ENCODE measurements at places on chromosomes 2 and 18.
A peak's percentile ranks its signal among the peaks of the same experiment; 100 is the strongest.

DNA sequence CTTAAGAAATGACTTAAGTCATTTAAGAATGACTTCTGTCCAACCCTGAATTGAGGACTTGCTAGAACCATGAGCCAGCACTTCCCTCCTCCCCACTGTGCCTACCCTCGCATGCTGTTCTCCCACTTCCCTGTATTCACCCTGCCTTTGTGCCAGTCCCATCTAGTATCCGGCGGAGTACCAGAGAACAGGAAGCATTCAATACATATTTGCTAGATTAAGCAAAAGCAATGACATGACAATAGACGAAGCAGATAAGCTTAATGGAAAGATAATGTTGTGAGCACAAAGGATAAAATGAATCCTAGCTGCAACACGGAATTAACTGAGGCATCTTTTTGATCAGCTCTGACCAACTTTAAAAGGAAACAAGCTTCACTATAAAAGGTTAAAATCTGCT, 328.5 kb downstream of the TDRD15 start:
- DNase-seq, result no peak

DNA sequence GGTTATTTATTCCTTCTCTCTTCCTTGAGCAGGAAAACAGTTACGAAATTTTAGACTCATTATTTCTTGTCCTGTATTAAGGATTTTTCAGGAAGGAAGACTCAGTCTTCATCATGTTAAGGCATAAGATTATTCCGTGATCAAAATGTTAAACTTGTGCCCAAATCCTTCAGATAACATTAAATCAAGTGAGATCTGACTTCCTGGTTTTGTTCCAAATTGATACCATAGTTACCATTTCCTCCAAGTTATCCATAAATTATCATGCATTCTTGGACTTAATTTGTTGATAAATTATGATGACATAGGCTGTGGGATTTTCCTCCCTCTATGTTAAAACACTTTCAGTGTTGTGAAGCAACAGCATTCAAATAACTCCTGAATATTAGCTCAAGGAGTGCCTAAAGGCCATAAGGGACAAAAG, 31.9 kb downstream of the EFEMP1 start:
- no peak for DNase-seq

- DNase-seq, result no peak
These were observed 680 bp upstream of the LBH start for GRCh38 chr2:30230497-30231211.

DNA sequence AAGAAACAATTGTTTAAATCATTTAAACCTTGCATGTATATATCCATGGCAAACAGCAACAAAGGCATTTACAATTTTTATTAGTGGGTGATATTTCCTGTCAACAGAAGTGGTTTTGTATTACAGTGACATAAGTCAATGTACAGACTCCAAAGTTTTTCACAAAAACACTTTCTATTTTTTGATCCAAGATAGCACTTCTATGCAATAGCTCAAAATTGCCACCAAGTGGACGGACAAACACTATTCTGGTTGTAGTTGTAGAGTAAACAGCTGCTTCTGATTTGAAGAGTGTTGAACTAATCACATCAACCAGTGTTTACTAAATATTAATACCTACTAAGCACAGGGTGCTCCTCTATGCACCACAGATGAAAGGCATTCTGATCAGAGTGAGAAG, 421.4 kb downstream of the NCKAP5 start:
- no peak for DNase-seq

GRCh38 chr18:54392543-54393023, 34.9 kb downstream of the C18orf54 start:
- peak; percentile 29 for DNase-seq

- DNase-seq, result no peak
These were observed 51.0 kb downstream of the NPAS2 start for GRCh38 chr2:100870652-100871531.

GRCh38 chr2:104975371-104975770, 62.5 kb upstream of the MRPS9 start:
- no peak for DNase-seq

DNA sequence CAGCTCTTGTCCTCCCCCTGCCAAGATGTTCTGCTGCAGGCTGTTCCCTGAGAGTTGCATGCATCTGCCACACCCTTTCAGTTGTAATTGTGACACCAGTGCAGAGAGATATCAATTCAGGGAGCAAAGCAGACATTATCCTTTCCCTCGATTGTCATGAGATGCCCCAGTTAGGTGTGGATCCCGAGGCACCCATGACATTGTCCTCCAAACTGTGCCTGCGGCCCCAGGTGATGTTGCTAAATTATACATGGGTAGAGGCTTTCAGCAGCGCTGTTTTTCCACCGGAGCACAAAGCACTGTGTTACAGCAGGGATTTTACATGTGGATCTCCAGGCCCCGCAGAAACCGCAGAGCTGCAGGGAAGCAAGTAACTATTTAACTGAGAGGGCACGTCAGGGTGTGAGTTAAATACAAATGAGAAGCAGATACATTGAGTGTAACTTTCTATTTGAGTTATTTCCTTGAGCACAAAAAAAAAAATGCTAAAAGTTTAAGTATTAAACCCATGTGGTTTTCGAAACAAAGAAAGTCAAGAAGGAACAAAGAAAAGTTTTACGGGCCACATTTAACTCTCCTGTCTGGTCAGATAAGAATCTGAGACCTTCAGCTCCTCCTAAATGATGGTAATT, 90.3 kb upstream of the BCL2L11 start:
- no peak for DNase-seq

DNA sequence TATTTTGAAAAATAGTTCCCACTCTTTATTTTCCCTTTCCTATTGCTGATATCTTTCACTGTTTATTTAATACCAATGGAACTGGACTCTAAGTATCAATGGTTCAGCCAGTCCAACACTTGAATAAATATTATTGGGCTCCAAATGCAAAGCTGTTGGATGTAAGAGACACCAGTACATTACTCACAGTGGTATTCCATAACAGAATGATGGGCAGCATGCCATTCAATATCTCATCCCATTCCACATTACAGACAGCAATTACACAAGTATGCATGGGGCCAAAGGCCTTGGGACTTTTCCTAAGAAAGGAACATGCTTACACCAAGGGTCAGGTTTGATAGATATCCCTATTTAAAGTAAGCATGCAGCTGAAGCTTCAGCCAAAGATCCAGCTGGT, 231.9 kb downstream of the RND3 start:
- no peak for DNase-seq

Data from SIG-M5 (cell line).